ENCODE measurements at places on chromosomes 12 and 14. TPM values are rescaled to one million over a fixed set of nuclear protein-coding genes. Genes with fewer than 3 reads are reported as not detected.

DNA sequence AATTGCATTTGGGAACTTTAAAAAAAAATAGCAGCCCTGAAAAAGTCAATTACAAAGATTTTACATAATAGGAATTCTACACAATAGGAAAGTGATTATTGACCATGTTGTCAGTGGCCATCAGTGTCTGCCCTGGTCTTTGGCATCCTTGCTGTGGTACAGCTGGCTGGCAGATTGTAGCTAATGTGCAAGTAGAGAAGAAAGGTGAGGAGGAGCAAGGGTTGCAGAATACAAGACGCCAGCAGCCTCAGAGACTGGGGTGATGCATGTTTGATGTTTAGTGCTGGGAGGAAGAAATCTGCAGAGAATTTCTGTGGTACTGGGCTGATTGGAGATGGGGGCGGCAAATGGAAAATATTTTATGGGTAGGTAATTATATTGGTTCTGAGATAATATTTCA lies 322.9 kb downstream of the TMEM117 start:
- H3K36me3 ChIP-seq = no peaks in the 10 kb centered on the region
- H3K27me3 ChIP-seq = no peaks in the 10 kb centered on the region
- no peak for DNase-seq
- no peak overlapping the region for H3K27ac ChIP-seq

GRCh38 chr12:126847005-126847629 lies 1419.9 kb upstream of the TMEM132C start:
- no peaks in the 10 kb centered on the region for H3K36me3 ChIP-seq
- H3K27me3 ChIP-seq = no peaks in the 10 kb centered on the region
- DNase-seq = no peak
- H3K27ac ChIP-seq = no peak overlapping the region
- no peaks in the 10 kb centered on the region for H3K4me1 ChIP-seq

DNA sequence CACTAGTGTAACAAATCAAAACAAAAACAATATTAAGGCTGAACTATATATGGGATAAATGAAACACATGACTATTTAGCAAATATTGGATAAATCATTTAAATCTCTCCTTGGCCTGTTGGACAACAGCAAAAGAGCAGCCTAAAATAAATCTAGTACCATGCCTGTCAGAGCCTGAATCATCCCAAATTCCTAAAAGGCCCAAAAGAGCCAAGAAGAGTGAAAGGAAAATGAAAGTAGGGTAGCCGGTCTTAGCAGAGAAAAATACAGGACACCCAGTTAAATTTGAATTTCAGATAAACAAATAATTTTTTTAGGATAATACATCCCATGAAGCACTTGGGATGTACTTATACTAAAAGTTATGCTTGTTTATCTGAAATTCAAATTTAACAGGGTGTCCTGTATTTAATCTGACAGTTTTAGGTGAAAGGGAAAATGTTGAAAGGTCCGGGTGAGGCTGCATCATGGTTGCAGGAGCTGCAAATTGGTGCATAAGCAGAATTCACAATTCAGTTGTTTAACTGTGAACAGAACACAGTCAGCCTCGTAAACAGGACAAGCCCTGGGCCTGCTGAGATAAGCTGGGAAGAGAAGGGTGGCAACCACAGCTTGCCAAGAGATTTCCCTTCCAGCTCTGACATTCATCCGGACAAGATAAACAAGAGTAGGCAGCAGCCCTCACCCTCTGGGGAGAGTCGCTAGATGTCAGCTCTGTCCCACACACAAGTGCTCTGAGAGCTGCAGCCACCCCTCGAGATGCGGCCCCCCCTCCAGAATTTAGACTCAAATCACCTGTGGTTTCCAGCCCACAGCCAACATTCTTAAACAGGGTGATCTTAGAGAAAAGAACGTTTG lies 30.3 kb downstream of the DMAC2L start:
- H3K4me3 ChIP-seq = no peak overlapping the region
- DNase-seq = peak; percentile 77
- H3K27me3 ChIP-seq = peaks cover 14% of the 10 kb centered on the region
- H3K36me3 ChIP-seq = peaks cover 11% of the 10 kb centered on the region
- H3K4me1 ChIP-seq = peaks cover 24% of the 10 kb centered on the region

DNA sequence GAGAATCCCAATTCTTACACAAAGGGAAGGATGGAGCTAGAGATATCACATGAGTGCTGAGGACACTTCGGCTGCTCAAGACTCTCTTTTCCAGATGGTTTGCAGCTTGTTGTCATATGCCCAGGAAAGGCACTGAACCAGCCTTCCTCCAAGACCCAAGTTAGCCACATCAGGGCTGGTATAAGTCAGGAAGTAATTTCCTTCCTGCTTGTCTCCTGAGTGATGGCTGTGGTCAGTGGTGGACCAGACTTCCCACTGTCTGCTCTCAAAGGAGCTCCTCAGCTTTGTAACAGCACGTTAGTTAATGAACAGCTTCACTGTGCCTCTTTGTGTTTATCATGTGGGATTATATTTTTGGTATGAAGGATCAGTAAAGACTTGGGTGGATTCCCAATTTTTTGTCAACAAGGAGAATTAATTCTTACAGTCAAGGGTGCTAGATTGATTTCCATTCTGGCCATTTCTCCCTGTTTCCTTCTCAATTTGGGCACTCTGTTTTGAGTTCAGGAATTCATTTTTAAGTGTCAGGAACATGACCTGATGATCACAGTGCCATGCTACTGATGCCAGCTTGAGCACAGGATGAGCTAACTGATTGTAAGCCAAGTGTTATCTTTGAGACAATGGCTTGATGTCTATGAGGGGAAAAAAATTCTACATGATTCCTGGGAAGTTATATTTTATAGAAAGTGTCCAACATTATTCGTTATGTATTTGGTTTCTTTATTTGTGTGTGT lies 145.8 kb downstream of the GCH1 start:
- H3K4me3 ChIP-seq = no peak overlapping the region
- H3K27ac ChIP-seq = no peak overlapping the region
- DNase-seq = no peak
- H3K4me1 ChIP-seq = peaks cover 22% of the 10 kb centered on the region

DNA sequence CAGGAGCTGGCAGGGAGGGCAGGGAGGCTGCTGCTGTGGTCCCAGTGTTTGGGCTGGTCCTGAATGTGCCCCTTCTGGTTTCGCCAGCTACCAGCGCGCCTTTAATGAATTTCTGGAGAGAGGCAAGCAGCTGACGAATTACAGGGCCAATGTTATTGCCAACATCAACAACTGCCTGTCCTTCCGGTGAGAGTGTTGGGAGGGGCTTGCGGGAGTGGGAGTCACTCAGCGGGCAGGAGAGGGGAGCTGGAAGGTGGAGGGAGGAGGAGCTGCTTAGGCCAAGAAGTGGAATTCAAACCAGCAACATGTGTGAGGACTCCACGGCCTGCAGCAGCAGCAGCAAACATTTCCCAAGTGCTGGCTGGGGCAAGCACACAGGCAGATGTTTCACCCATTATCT lies 7.7 kb downstream of the TNFAIP2 start:
- H3K4me3 ChIP-seq = no peak overlapping the region
- no peak overlapping the region for H3K27ac ChIP-seq
- no peaks in the 10 kb centered on the region for H3K36me3 ChIP-seq
- no peaks in the 10 kb centered on the region for H3K27me3 ChIP-seq

DNA sequence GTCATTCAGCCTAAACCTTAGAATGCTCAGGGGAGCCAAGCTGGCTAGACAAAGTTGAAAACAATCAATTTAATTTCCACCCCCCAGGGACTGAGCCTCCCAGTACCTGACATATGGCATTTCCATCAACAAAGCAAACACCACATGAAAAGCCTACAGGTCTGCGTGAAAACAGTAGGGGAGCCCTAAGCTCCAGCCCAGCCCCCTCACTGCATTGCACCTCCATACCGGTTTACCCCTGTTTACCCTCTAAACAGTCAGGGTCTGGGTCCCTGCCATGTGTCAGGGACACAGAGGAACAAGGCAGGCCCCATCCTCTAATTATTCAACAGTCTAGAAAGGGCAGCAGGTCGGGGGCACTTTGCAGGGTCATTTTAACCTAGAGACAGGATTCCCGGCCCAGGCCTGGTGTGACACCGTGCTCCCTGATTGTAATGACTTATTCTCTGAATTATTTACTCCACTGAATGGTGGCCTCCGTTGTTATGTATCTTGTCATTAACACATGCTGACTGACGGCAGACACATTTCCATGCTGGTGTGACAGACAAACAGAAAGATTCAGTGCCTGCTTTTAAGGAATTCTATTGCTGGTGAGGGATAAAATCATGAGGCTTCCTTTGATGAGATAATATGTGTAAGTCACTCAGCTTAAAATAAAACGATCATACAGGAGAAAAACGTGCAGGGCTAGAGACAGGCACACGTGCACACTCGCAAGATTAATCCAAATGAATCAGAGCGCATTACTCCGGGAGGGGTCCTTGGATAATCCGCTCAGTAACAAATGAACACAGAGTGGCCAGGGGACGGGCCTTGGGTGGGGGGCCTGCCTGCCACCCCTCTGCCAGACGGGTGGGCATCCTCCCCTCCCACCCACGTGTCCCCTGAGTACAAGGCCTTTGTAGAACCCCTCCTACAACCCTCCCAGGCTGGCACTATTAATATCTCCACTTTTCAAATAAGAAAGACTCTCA lies 23.2 kb downstream of the CCDC88C start:
- no peak overlapping the region for H3K4me3 ChIP-seq
- H3K4me1 ChIP-seq = peaks cover 71% of the 10 kb centered on the region
- DNase-seq = no peak
- peaks cover 31% of the 10 kb centered on the region for H3K36me3 ChIP-seq
- H3K27ac ChIP-seq = peak overlapping the region; percentile 92

Gene AMN
- total RNA-seq = 0.35 TPM

Measured in activated CD4-positive, alpha-beta T cell treated with anti-CD3 and anti-CD28 coated beads, Interleukin-2, amount 10 ng/mL, durations not matched to agents 24 days and 14 days (primary cell).